Esophagus mucosa (tissue), 1 donor: ENCODE measurements at places on chromosomes 12 and 14.

DNA sequence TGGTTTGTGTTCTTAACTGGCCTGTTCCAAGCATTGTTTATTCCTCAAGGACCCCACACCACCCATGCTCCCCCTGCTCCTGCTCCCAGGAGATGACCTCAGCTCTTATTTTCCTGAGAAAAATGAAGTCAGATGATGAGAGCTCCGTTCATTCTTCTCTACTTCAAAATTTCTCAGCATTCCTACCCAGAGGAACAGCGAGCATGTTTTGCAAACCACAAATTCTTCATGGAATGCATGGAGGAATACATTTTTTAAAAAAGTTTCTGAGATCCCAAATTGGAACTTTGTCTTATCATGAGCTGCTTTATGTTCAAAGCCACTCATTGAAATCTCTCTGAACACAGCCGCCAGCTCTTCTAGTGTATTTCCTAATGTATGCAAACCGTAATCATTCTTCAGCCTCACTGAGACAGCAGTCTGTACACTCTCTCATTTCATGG lies 44.9 kb downstream of the SYNE2 start:
- no peak for ATAC-seq

DNA sequence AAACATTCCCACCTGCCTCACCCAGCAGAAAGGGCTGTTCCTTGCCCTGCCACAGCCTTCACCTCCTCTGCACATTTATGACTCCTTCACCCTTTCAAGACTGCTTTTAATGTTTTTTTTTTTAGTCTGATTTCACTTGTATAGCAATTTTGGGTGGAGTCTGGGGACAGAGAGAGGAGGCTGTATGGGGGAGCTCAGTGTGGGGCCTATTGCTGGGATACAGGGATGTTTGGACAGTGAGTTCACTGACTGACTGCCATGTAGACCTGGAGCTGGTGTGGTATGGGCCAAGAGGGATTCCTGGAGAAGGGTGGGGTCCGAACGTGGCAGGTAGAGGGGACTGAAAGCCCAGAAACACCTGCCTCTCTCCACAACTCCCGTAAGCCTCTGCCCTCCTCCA lies 1.9 kb upstream of the KRT85 start:
- ATAC-seq = no peak

DNA sequence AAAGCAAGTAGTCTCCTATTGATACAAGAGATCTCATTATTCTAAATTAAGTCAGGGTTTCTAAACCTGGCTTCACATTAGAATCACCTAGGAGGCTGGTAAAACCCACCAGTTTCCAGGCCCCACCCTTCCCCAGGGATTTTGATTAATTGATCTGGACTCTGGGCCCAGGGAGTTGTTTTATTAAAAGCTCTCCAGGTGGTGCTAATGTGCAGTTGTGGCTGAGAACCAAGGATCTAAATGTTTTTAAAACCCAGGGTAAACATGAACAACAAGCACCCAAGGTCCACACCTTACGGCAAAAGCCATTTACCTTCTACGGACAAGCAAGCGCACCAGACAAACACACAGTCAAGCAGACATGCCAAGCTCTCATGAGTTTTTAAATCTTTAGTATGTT lies 73.9 kb downstream of the SLC2A13 start:
- ATAC-seq = no peak

- ATAC-seq = no peak
Measured at GRCh38 chr12:30323008-30323407, 372.7 kb downstream of the IPO8 start.

DNA sequence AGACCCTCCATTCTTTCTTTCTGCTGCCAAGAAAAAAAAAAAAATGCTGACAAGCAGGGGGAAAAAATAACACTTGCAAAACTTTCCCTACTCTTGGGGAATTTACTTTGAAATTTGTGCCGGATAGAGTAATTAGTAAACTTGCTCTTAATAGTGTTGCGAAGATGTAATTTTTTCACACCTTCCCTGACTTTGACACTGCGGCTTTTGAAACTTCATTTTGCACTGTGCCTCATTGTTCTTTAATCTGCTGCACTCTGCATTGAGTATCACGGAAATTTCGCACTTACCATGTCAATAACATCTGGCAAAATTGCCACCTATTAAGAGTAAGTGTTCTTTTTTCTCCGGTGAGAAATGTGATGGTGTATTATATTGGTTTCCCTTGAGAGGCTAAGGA lies 596.1 kb downstream of the VRK1 start:
- no peak for ATAC-seq

DNA sequence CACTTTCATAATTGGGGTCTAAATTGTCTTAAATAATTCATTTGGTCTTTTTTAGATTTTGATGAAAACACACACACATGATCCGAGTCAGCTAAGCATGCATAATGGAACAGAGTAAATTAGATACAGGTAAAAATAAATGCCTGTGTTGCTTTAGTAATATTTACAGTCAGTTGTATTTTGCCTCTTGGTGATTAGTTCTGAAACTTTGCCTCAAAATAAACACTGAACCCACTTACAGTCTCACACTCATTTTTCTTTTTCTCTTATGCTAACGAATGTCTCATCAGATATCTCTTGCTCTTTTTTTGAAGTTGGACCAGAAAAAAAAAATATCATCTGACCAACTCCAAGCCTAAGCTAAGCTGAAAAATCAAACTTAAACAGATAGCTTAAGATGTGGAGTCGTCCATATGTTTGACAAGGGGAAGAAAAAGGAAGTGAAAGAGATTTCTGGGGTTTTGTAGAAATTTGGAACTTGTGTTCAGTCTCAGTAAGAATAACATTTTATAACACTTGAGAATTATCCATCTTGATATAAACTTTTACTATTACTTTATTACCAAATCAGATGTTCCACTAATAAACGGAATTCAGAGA lies 592.5 kb downstream of the RPL10L start:
- ATAC-seq = no peak
